ENCODE measurements at places on chromosomes 11 and 22.

- no peak for DNase-seq
These were observed 30.9 kb upstream of the WNT7B start for GRCh38 chr22:46007848-46008261.

GRCh38 chr22:39021552-39022250 lies 774 bp downstream of the APOBEC3D start:
- DNase-seq, result no peak

GRCh38 chr11:35040221-35040942 lies 98.6 kb upstream of the CD44 start:
- no peak for DNase-seq

DNA sequence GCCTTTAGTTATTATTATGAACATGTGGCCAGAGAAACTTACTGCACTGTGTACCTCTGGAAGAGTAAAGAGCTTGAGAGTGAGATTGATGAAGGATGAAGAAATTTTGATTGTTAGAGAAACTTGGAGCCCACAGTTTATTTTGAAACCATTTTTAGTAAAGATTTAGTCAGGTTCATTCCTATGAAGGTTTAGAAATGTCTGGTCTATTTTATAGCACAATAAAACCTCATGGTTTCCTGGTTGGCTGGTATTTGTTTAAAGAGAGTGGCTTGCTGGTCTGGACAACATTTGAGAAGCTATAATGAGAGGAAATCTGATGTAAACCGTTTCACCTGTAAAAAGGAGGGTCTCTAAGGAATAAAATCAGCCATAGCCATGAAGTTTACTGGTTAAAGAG lies 8.8 kb upstream of the PDE3B start:
- no peak for DNase-seq

- no peak for DNase-seq
These were observed 4.7 kb upstream of the POLD4 start for GRCh38 chr11:67357831-67358670.

- DNase-seq, result no peak
These were observed 6.0 kb downstream of the NAGA start for GRCh38 chr22:42064629-42065028.

- DNase-seq, result no peak
These were observed 17.2 kb downstream of the GRIK4 start for GRCh38 chr11:120528749-120529148.

- no peak for DNase-seq
These were observed 25.9 kb downstream of the RAB6A start for GRCh38 chr11:73734993-73735392.

DNA sequence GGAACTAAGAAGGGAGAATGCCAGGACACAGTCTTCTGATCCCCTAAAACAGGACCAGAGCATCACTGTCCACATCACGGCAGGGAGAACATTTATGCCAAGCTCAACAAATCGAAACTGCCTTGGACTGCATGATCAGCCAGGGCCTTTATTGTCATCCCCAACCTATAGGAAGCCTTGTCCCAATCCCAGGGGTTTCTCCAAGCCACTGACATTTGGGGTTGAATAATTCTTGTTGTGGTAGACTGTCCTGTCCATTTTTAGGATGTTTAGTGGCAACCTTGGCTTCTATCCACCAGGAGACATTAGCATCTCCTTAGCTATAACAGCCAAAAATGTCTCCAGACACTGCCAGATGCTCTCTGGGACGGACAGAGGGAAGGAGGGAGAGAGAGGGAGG lies 37.1 kb downstream of the RPL27A start:
- DNase-seq, result no peak

GRCh38 chr11:131749101-131749500 lies 378.7 kb downstream of the NTM start:
- no peak for DNase-seq

DNA sequence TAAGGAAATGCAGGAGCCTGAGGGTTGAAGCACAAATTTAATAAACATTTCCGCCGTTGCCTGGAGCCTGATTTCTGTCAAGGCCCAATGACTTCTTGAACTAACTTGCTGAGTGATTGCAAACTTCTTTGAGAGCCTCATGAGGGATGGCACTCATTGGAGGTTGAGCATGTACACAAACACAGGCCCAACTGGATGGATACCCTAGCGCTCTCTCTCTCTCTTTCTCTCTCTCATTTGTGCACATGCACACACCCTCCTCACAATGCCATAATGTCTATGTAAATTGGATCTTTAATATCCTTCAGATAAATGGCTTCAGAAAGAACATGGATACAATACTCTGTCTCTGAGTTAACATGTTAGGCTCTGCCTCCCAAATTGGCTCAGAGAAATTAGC lies 597.7 kb upstream of the CADM1 start:
- no peak for DNase-seq

GRCh38 chr11:71339396-71339881 lies 87.1 kb upstream of the SHANK2 start:
- no peak for DNase-seq

- DNase-seq, result no peak
These were observed 1.1 kb downstream of the MYBPC3 start for GRCh38 chr11:47351156-47352126.

- DNase-seq, result no peak
These were observed 13.1 kb downstream of the PACS1 start for GRCh38 chr11:66082946-66083698.

DNA sequence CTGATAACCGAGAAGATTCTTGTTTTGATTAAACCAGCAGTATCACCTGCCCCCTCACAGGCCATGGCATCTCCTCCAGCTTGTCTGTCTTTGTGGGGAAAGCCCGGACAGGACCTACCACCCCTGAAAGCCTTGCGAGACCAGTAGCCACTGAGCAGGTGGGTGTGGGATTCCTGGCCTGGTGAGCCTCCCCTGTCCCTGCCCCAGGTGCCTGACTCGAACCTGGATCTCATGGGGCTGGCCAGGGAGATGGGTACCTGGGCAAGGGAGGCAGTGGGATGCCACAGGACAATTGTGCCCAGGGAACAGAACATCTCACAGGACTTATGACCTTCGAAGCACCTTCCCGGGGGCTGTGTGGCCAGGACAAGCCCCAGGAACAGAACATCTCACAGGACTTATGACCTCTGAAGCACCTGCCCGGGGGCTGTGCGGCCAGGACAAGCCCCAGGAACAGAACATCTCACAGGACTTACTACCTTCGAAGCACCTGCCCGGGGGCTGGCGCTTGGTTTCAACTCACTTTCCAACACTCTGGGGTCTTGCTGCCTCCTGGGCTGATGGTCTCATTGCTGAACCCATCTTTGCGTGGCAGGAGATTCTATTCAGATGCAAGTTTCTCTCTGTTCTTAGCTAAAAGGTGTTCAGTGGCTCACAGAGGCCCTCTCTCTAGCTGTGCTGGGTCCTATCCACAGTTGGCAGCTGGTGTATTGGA lies 854.5 kb downstream of the BRD1 start:
- DNase-seq, result no peak

DNA sequence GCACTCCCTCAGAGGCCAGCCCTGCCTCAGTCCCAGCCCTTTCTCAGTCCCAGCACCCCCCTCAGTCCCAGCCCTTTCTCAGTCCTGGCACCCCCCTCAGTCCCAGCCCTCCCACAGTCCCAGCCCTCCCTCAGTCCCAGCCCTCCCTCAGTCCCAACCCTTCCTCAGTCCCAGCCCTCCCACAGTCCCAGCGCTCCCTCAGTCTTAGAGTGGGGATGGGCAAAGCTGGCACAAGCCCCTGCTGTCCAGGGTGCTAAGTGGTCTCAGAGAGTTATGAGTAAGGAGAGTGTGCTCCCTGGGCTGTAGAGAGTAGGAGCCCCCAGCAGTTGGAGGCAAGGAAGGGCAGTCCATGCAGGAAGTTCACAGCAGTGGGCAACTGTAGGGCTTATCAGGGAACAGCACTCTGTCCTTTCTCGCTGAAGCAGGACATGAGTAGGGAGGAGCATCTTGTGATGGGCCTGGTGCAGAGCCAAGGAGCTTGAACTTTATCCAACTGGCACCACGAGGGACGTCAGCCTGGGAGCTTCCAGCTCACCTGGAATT lies 51.4 kb upstream of the CRYBB3 start:
- no peak for DNase-seq

- peak; percentile 20 for DNase-seq
These were observed 13.2 kb upstream of the TMEM218 start for GRCh38 chr11:125124618-125124992.

GRCh38 chr11:117913736-117914397 lies 15.3 kb downstream of the TMPRSS13 start:
- DNase-seq, result no peak

GRCh38 chr11:35473795-35474374 lies 51.5 kb downstream of the PAMR1 start:
- no peak for DNase-seq

DNA sequence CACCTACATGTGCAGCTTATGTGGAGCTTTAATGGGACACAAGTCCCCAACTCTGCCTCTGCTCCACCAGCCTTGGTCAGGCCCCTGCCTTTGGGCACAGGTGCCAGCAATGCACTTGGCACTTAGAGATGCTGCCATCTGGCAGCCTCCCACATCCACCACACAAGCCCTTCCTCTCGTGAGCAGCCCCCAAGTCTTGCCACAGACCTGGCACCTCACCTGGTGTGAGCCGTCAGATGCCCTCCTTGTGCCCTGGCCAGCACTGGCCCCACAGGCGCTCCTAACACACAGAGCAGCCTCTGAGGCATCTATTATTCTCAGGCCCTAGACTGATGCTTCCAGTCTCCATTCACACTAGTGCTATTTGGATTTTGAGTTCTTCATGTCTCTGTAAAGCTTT lies 24.5 kb upstream of the SERPIND1 start:
- no peak for DNase-seq

- no peak for DNase-seq
These were observed 128.0 kb downstream of the MPPED1 start for GRCh38 chr22:43539572-43540528.

GRCh38 chr22:39818094-39818493 lies 75.5 kb downstream of the ENTHD1 start:
- DNase-seq, result no peak

GRCh38 chr22:26172389-26172990 lies 3.2 kb downstream of the SEZ6L start:
- peak; percentile 56 for DNase-seq

DNA sequence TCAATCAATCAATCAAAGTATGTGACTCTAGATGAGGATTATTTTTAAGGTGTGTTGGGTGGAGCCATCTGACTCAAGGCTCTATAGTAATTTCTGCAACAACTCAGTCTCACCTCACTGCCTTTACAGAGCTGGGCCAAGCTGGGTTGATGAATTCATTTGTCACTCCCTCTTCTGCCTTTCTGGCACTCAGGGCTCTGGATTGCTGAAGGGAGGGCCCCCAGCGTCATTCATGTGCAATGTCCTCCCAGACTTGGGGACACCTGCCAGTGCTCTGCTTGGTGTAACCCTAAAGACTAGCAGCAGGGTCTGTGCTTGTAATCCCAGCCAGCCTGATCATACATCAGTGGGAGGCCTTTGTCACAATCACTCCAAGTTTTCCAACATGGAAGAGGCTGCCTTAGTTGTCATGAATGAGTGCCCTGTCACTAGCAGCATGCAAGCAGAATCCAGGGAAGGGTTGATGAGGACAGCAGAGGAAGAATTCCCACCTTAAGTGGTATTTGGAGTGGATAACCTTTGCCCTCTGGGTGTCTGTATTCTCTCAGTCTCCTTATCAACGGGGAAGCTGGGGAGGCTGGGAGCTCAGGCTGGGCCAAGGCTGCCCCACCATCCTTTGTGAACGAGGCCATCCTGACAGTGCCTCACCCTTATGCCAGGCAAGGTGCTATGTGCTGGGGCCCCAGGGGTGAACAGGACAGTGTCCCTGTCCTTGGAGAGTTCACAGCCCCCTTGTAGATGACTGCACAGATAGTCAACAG lies 2.0 kb upstream of the TP53I11 start:
- DNase-seq, result no peak

GRCh38 chr22:37047006-37047405 lies 4.5 kb upstream of the KCTD17 start:
- no peak for DNase-seq

DNA sequence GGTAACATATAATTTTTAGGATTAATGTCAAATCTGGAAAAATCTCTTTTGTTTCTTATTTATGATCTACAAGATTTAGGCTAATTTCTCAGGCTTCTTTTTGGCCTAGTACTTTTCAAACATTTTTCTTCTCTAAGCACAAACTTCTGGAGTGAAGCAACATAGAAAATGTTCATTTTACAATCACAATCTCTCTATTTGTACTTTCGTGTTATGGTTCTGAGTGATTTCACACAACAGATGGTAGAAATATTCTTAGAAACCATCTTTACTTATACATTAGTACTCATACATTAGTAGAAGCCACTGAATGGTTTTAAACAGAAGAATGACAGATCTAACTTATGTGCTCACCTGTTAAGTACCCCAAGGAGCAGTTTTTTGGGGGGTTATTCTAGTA lies 106.3 kb upstream of the ANO3 start:
- no peak for DNase-seq

- no peak for DNase-seq
These were observed 13.3 kb downstream of the IL17REL start for GRCh38 chr22:49999063-49999945.

GRCh38 chr11:9962722-9963121 lies 298.8 kb downstream of the SWAP70 start:
- DNase-seq, result no peak

- DNase-seq, result no peak
These were observed 1442.7 kb downstream of the TBC1D22A start for GRCh38 chr22:48205161-48205560.

DNA sequence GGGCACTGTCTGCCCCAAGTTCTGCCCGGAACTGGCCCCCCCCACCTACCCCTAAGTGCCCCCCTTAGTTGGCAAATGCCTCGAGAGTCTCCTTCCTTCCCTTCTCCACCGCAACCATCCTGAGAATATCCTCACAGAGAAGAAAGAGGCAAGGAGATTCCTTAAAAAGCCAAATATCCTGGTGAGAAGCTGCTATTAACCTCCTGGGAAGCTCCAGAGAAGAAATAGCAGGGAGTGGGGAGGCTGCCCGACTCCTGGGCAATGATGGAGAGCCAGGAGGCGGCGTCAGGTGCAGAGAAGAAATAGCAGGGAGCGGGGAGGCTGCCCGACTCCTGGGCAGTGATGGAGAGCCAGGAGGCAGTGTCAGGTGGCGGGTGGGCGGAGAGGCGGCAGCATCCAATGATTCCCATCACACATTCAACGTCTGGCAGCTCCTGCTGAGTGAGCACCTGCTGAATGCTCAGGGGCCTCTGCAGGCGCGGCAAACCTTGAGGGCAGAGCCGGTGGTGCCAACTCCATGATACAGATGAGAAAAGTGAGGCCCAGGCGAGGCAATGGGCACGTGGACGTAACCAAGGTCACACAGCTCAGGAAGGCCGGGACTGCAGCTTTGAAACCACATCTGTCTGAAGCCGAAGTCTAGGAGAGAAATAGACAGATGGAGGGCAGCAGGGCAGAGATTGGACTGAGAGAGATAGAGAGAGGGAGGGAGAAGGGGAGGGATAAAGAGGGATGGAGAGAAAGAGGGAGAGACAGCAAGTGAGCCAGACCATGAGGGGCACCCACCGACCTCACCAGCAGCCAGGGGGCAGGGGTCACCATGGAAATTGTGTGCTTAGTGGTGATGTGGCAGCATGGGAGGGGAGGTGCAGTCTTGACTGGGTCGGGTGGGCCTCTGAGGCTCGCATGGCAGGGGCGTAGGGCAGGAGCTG lies 58.3 kb downstream of the CYTH4 start:
- no peak for DNase-seq

Measured in pons (tissue), 1 donor.